ENCODE measurements at places on chromosomes 6 and 20.

DNA sequence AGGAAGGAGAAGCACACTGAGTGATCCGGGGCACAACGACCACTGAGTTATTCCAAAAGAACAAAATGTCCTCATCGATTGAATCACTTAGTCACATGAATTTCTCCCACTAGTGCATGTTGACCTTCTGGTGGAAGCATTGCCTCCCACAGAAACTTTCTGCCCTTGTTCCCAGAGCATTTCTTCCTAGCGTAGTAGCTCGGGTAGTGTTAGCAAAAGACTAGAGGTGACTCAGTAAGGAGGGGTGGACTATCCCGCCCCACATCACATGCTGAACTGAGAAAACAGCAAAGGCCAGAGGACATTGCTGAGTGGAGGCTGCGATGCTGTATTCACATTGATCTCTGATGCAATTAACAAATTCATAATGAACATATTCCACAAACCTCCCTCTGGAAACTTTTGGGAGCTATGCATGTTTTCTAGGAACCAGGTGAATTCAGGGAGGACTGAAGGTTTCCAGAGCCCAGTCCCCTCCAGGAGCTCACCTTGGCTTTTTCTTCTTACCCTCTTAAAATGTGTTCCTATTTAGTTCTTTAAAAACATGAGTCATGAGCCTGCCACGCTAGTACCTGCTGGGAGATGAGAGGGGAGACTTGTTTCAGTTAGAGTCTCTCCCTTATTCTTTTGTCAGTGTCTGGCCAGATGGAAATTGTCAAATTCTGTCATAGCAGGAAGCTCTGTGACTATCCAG is 507.9 kb downstream of the CDH26 start:
- DNase-seq: no peak

DNA sequence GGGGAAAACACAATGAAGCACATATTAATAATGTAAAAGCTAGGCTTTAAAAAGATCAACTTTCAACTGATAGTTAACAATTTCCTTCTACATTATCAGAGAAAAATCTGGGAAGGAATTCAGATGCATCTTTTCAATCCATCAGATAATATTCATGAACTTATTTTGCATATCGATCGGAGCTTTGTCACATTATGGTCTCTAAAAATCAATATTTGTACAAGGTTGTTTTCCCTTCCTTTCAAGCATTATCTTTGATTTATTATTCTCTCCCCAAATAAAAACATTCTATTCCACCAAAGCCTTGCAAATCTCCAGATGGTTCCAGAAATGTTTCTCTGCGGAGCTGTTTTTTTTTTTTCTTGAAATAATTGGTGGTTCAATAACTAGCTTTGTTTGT is 101.9 kb downstream of the GPR63 start:
- no peak for DNase-seq

GRCh38 chr6:44001318-44002066 is 125.8 kb downstream of the MRPL14 start:
- DNase-seq: peak; percentile 48

- no peak for DNase-seq
Observed at GRCh38 chr6:108841377-108841855, 6.8 kb upstream of the ARMC2 start.

DNA sequence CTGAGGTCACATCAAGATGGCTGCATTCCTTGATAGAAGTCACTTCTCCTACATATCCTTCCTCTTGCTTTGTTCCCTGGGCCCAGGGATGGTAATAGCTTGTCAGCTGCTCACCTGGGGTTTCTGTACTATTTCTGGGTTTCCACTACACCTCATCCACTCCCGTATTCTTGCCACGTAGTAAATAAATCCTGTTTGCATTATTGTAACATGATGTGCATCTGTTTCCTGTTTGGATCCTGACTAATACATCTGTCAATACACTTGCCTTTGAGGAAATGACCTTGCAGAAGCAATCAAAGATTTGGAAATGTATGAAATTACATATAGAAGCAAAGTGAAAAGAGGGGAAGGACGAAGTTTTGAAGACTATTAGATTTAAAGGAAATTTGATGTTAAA is 619.0 kb downstream of the PHF3 start:
- DNase-seq: no peak
